ENCODE measurements at places on chromosomes 5 and 9.

DNA sequence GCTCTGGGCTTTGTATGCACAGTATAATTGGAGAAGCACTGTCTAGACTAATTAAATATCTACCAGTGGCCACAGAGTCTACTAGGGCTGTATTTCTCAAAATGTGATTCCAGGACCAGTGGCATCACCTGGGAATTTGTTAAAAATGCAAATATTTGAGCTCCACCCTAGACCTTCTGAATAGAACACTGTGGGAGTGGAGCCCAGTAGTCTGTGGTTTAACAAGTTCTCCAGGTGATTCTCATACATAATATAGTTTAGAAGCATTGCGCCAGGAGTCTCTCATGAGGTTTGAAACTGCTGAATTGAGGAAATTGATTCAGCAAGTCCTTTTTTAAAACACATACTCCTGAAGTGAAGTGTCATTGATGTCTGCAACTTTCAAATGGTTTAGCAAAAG, 74.7 kb downstream of the FCHO2 start:
- DNase-seq = no peak
- peaks cover 19% of the 10 kb centered on the region for H3K36me3 ChIP-seq
- peak overlapping the region; percentile 92 for H3K27ac ChIP-seq
- peaks cover 19% of the 10 kb centered on the region for H3K4me1 ChIP-seq
- H3K27me3 ChIP-seq = no peaks in the 10 kb centered on the region

DNA sequence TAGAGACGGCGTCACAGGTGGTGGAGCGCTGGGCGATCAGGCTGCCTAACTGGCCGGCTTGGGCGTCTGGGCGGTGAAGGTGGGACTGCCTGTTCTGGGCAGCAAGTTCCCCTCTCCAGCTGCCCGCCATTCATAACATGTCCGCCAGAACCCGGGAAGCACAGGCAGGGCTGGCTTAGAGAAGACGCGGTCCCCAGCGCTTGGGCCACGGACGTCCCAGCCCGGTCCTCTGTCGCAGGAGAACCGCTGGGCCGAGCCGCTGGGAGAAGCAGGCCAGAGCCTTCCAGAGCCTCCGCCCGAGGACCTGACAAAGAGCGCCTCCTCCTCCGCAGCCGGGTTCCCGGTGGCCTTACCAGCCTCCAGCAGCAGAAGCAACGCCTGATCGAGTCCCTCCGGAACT, 15.2 kb upstream of the HAND1 start:
- H3K36me3 ChIP-seq = no peaks in the 10 kb centered on the region
- no peak overlapping the region for H3K4me3 ChIP-seq
- no peak overlapping the region for H3K27ac ChIP-seq
- DNase-seq = no peak

GRCh38 chr5:125129151-125129806, 382.8 kb upstream of the ZNF608 start:
- no peaks in the 10 kb centered on the region for H3K36me3 ChIP-seq
- H3K4me3 ChIP-seq = no peak overlapping the region
- no peak for DNase-seq
- H3K27me3 ChIP-seq = no peaks in the 10 kb centered on the region

DNA sequence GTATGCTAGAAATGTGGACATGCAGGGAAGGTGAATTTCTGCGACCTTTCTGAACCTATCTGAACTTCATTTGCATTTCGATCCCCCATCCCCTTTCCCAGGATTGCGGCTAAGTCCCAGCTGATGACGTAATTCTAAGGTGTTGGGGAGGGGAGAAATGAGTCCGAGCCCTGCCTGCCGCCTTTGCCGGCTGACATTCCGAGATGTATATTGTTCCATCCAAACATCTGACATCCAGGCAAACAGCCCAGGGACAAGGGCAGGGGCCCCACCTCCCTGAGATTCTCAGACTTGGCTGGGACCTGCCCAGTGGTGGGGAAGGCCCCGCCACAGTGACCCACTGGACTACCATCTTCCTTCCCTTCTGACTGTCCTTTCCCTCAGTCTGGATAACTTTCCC, 494.6 kb downstream of the ENC1 start:
- no peak overlapping the region for H3K27ac ChIP-seq
- H3K27me3 ChIP-seq = no peaks in the 10 kb centered on the region
- no peak overlapping the region for H3K4me3 ChIP-seq
- H3K4me1 ChIP-seq = peaks cover 11% of the 10 kb centered on the region
- no peak for DNase-seq

- DNase-seq = no peak
- H3K27ac ChIP-seq = no peak overlapping the region
- no peaks in the 10 kb centered on the region for H3K36me3 ChIP-seq
- no peaks in the 10 kb centered on the region for H3K4me1 ChIP-seq
- no peaks in the 10 kb centered on the region for H3K27me3 ChIP-seq
Measured at GRCh38 chr9:116219686-116220085, 66.1 kb downstream of the PAPPA start.

DNA sequence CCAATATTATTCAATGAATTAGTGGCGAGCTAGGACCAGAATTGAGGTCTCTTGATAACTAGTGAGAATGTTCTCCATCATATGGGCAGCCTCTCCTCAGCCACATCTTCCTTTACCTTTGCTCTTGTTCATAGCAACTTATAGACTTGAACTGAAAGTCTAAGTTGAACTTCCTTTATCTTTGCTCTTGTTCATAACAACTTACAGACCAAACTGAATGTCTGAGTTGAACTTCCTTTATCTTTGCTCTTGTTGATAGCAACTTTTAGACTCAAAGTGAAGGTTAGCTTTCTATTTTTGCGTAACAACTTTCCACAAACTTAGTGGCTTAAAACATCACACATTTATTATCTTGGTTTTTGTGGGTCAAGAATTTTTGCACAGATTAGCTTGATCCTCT, 146.4 kb upstream of the C9orf72 start:
- DNase-seq = no peak
- H3K27ac ChIP-seq = no peak overlapping the region
- no peaks in the 10 kb centered on the region for H3K36me3 ChIP-seq
- peaks cover 13% of the 10 kb centered on the region for H3K4me1 ChIP-seq
- H3K4me3 ChIP-seq = no peak overlapping the region

- no peaks in the 10 kb centered on the region for H3K4me1 ChIP-seq
- no peak overlapping the region for H3K4me3 ChIP-seq
- peaks cover 7% of the 10 kb centered on the region for H3K36me3 ChIP-seq
- no peak overlapping the region for H3K27ac ChIP-seq
- DNase-seq = no peak
- H3K27me3 ChIP-seq = no peaks in the 10 kb centered on the region
Measured at GRCh38 chr5:21452449-21452848, 1400.7 kb downstream of the CDH12 start.

- H3K4me3 ChIP-seq = no peak overlapping the region
- H3K27ac ChIP-seq = no peak overlapping the region
- H3K4me1 ChIP-seq = peaks cover 50% of the 10 kb centered on the region
- DNase-seq = no peak
Measured at GRCh38 chr5:15702102-15702501, 202.1 kb downstream of the FBXL7 start.

DNA sequence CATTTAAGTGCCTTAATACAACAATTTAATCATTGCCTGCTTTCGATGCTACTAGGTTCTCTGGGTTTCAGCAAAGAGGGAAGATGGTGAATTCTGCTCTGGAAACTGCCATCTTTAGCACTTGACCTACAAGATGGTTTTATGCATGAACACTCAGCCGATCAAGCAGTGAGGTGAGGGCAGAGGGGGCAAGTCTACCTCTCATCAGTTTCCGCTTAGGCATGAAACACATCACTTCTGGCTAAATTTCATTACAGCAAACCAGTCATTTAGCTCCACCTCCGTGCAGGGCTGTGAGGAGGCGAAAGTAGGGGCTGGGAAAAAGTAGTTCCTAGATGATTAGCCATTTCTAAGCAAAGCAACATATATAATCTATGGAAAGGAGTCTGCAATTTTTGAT, 1018.0 kb downstream of the CDH18 start:
- no peaks in the 10 kb centered on the region for H3K36me3 ChIP-seq
- H3K4me3 ChIP-seq = no peak overlapping the region
- no peaks in the 10 kb centered on the region for H3K4me1 ChIP-seq
- no peaks in the 10 kb centered on the region for H3K27me3 ChIP-seq

- H3K27me3 ChIP-seq = no peaks in the 10 kb centered on the region
- H3K27ac ChIP-seq = no peak overlapping the region
- H3K4me3 ChIP-seq = no peak overlapping the region
- peaks cover 47% of the 10 kb centered on the region for H3K36me3 ChIP-seq
- H3K4me1 ChIP-seq = no peaks in the 10 kb centered on the region
Measured at GRCh38 chr5:160049099-160049498, 40.2 kb downstream of the TTC1 start.

DNA sequence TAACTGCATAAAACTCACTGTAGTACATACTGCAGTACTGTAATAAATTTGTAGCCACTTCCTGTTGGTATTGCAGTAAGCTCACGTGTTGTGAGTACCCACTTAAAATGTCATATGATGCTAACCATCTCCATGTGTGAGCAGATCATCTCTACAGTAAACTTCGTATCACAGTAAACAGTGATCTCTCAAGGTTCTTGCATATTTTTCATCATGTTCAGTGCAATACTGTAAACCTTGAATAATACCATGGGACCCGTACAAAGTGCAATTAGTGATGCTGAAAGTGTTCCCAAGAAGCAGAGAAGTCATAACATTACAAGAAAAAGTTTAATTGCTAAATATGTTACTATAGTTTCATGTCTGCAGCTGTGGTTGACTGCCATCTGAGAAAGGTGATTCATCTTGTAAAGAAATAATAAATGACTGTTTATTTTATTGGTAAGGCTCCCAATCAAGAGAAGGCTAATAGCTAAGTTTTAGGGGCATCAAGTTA, 253.8 kb upstream of the POU5F2 start:
- no peak for DNase-seq
- H3K27ac ChIP-seq = no peak overlapping the region
- H3K27me3 ChIP-seq = no peaks in the 10 kb centered on the region
- peaks cover 14% of the 10 kb centered on the region for H3K4me1 ChIP-seq
- H3K36me3 ChIP-seq = peaks cover under 1% of the 10 kb centered on the region

- DNase-seq = peak; percentile 72
- peaks cover 37% of the 10 kb centered on the region for H3K4me1 ChIP-seq
- H3K36me3 ChIP-seq = peaks cover 3% of the 10 kb centered on the region
- H3K4me3 ChIP-seq = peak overlapping the region; percentile 90
- peak overlapping the region; percentile 93 for H3K27ac ChIP-seq
- no peaks in the 10 kb centered on the region for H3K27me3 ChIP-seq
Measured at GRCh38 chr5:172453206-172453985, 929 bp downstream of the SH3PXD2B start.

- no peak overlapping the region for H3K4me3 ChIP-seq
- no peaks in the 10 kb centered on the region for H3K4me1 ChIP-seq
- no peak overlapping the region for H3K27ac ChIP-seq
- no peak for DNase-seq
Measured at GRCh38 chr5:64299805-64300204, 134.2 kb downstream of the RNF180 start.

GRCh38 chr9:2742214-2742613, 24.9 kb downstream of the KCNV2 start:
- peaks cover 14% of the 10 kb centered on the region for H3K4me1 ChIP-seq
- no peaks in the 10 kb centered on the region for H3K27me3 ChIP-seq
- DNase-seq = no peak
- no peak overlapping the region for H3K4me3 ChIP-seq

DNA sequence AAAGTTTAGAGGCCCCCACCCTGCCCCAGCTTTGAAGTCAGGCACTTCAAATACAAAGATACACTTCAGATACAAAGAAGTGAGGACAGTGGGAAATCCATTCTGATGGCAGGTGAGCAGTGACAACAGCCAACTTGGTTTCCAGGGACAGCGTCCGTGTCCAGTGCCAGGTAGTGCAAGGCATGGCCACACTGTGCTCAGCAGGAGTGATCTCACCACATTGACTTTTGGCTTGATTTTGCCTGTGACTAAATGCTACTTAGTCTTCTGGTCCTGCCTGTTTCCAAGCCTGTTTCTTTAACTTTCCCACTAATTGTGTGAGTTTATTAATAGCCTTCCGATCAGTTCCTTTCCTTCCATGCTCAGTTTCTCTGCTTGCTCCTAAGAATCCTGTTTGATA, 72.6 kb upstream of the PALM2AKAP2 start:
- no peaks in the 10 kb centered on the region for H3K4me1 ChIP-seq
- DNase-seq = no peak
- no peaks in the 10 kb centered on the region for H3K36me3 ChIP-seq
- no peak overlapping the region for H3K27ac ChIP-seq

GRCh38 chr9:81456431-81457006, 232.8 kb downstream of the TLE1 start:
- peaks cover 28% of the 10 kb centered on the region for H3K4me1 ChIP-seq
- DNase-seq = no peak
- no peak overlapping the region for H3K27ac ChIP-seq
- H3K4me3 ChIP-seq = no peak overlapping the region

DNA sequence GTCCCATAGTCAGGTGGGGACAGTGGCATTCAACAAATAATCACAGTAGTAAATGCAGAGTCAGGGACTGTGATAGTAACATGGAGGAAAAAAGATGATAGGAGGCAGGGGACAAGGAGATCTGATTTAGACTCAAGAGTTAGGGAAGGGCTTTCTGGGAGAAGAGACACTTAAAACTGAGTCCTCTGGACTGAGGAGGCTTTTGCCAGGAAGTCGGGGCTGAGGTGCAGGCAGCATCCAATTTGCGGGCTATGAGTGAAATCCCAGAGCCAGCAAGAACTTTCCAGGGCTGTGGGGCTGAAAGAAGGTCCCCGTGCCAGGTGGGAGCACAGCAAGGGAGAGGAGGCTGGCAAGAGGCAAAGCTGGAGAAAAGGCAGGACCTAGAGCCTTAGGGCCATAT, 124.1 kb downstream of the KIF4B start:
- peaks cover 37% of the 10 kb centered on the region for H3K27me3 ChIP-seq
- H3K36me3 ChIP-seq = no peaks in the 10 kb centered on the region
- peaks cover 2% of the 10 kb centered on the region for H3K4me1 ChIP-seq
- no peak overlapping the region for H3K4me3 ChIP-seq
- no peak for DNase-seq

DNA sequence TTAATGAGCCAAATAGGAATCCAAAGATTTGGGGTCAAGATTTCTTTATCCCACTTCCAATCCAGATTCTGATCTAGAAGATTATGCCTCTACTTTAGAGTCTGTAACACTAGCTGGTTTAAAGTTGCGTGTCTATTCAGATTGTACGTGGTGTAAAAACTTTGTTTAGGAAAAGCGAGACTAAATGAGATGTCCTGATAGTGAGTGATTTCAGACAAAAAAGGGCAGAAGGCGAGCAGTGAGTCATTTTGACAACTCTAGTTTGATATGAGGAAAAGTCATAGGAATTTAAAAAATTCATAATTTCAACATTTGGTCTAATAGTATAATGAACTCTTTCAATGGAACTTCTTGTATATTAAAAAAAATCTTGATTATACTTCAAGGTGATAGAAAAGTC, 119.6 kb upstream of the KLF9 start:
- no peaks in the 10 kb centered on the region for H3K27me3 ChIP-seq
- DNase-seq = no peak

Data from mesothelial cell of epicardium (in vitro differentiated cells).